ENCODE measurements at places on chromosomes 6 and 20. TPM values are rescaled to one million over a fixed set of nuclear protein-coding genes. Genes with fewer than 3 reads are reported as not detected.

- H3K4me3 ChIP-seq: no peak overlapping the region
- no peak for DNase-seq
- H3K4me1 ChIP-seq: no peaks in the 10 kb centered on the region
- no peaks in the 10 kb centered on the region for H3K36me3 ChIP-seq
- H3K27ac ChIP-seq: no peak overlapping the region
Measured at GRCh38 chr6:85412911-85413430, 36.9 kb upstream of the NT5E start.

GRCh38 chr6:162198925-162199324, 528.6 kb downstream of the PRKN start:
- H3K27me3 ChIP-seq: no peaks in the 10 kb centered on the region
- DNase-seq: no peak
- no peak overlapping the region for H3K4me3 ChIP-seq

DNA sequence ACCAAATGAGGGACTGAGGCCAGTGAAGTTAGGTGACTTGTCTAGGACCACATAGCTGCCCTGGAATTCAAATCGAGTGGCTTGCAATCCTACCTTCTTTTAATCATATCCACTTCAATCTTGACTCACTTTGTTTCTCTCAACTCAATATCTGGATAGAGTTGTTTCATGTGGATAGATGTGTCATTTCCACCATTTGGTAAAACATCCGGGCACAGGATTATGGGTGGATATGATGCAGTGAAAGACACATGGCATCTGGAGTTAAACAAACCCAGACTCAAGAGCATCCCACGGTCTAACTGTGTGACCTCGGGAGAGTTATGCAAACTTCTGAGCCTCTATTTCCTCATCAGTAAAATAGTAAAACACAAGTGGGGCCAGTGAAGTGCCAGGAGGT, 103.6 kb upstream of the CNKSR3 start:
- no peaks in the 10 kb centered on the region for H3K4me1 ChIP-seq
- H3K4me3 ChIP-seq: no peak overlapping the region
- no peak overlapping the region for H3K27ac ChIP-seq
- no peaks in the 10 kb centered on the region for H3K36me3 ChIP-seq
- DNase-seq: no peak

DNA sequence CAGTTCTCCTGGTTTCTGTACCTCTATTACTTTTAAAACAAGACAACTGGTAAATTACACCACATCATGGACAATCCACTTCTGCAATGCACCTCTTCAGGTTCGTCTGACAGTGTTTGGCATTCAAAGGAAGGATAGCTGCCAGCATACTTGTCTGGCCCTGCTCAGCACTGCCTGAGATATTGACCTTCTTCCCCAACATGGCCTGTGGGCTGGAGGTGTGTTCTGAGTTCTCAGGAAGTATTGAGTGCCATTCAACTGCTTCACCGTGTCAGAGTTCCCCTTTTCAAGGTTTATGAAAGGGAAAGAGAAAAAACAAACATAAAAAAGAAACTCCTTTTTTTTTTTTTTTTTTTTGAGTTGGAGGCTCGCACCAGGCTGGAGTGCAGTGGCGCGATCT, 267.9 kb upstream of the SASH1 start:
- no peak overlapping the region for H3K27ac ChIP-seq
- no peaks in the 10 kb centered on the region for H3K27me3 ChIP-seq
- H3K4me1 ChIP-seq: no peaks in the 10 kb centered on the region

DNA sequence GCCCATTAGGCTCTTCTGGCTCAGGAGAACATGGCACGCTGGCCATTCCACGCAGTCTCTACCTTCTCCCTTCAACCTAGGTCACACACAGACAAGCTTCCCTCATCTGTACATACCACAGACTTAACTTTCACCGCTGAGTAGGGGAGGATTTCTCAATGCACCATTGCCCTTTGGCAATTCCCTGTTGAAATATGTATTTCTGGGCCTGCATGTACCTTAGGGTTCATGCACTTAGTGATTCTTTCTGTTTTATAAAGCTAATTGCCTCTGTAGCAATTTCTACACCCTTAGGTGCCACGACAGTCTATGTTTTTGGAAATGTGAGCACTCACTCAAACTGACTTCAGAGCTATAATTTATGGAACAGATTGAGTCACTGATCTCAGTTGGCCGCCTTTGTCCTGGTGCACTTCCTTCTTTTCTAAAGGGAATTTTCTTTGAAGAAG, 253.8 kb upstream of the PRDM1 start:
- H3K4me3 ChIP-seq: no peak overlapping the region
- no peaks in the 10 kb centered on the region for H3K27me3 ChIP-seq
- no peaks in the 10 kb centered on the region for H3K4me1 ChIP-seq
- no peaks in the 10 kb centered on the region for H3K36me3 ChIP-seq

DNA sequence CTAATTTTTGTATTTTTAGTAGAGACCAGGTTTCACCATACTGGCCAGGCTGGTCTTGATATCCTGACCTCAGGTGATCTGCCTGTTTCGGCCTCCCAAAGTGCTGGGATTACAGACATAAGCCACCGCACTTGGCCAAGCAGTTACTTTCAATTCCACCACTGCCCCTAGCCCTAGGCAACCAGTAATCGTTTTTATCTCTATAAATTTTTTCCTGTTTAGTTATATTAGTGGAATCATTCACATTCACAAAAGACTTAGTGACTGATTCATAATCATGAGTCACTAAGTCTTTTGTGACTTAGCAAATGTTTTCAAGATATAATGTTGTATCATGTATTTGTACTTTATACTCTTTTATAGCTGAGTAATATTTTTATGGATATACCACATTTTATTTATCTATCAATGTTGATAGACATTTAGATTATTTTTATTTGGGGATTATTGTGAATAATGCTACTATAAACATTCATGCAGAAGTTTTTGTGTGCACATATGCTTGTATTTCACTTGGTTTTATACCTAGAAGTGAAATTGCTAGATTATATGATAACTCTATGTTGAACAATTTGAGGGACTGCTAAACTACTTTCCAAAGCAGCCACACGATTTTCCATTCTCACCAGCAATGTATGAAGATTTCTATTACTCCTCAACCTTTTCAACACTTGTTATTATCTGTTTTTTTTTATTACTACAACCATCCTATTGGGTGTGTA, 421.4 kb upstream of the ID4 start:
- no peaks in the 10 kb centered on the region for H3K4me1 ChIP-seq
- DNase-seq: no peak
- no peak overlapping the region for H3K4me3 ChIP-seq
- no peak overlapping the region for H3K27ac ChIP-seq

- no peak overlapping the region for H3K27ac ChIP-seq
- peaks cover 2% of the 10 kb centered on the region for H3K36me3 ChIP-seq
- H3K27me3 ChIP-seq: no peaks in the 10 kb centered on the region
- H3K4me1 ChIP-seq: no peaks in the 10 kb centered on the region
Measured at GRCh38 chr6:30547454-30547853, 8.8 kb downstream of the GNL1 start.

DNA sequence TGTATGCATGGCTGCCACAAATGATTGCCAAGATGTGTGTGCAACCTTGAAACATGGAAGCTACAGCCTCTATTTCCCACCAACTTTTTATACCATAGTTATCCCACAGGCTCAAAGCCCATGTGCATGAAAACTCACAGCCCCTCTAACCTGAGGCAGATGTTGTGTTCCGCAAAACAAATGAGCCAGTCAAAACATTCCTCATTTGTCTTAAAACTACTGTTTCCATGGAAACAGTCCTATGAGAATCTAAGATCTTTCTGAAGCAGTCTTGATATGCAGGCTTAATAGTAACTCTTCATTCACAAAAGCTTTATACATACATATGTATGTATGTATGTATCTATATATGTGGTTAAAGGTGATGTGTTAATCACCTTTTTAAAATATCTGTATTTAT, 31.2 kb upstream of the MANEA start:
- no peak overlapping the region for H3K4me3 ChIP-seq
- no peak overlapping the region for H3K27ac ChIP-seq
- no peaks in the 10 kb centered on the region for H3K4me1 ChIP-seq
- no peaks in the 10 kb centered on the region for H3K36me3 ChIP-seq

HCK gene
- total RNA-seq: 3.3 TPM

Data from psoas muscle (tissue), 8 donors.